Right renal pelvis (tissue), 4 donors: ENCODE measurements at places on chromosomes 2 and 18. TPM values are rescaled to one million over a fixed set of nuclear protein-coding genes. Genes with fewer than 3 reads are reported as not detected.
A peak's percentile ranks its signal among the peaks of the same experiment; 100 is the strongest.

DNA sequence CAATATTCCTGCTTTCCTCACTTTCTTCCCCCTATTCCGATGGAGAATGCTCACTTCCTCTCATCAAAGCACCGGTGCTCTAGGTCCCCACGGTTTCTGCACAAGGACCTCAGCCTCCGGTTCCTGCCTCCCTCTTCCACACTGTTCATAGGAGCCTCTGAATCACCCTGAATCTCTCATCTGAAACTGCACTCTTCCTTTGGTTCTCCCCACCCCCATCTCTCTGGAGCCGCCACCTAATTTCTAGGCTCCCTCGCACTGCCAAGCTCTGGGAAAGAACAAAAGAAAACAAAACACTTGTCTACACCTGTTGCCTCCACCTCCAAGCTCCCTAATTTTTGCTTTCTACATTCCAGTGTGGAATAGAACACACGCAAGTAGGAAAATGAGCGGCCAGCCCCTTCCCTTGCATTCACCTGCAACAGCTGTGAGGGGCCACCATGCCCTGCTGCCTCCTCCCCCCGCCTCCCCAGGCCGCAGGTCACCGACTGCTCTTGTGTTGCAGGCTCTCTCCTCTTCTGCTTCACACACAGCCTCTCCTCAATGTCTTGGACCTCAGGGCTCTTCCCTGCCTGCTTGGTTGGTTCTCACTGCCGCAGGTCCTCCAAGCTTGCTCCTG lies 9.6 kb downstream of the FBXO15 start:
- no peak for DNase-seq

The MATN3 gene
- 3.8 TPM for polyA plus RNA-seq

- DNase-seq = no peak
These were observed 72.0 kb downstream of the KCNG2 start for GRCh38 chr18:79869591-79870300.

The EFEMP1 gene
- polyA plus RNA-seq = 93.9 TPM

DNA sequence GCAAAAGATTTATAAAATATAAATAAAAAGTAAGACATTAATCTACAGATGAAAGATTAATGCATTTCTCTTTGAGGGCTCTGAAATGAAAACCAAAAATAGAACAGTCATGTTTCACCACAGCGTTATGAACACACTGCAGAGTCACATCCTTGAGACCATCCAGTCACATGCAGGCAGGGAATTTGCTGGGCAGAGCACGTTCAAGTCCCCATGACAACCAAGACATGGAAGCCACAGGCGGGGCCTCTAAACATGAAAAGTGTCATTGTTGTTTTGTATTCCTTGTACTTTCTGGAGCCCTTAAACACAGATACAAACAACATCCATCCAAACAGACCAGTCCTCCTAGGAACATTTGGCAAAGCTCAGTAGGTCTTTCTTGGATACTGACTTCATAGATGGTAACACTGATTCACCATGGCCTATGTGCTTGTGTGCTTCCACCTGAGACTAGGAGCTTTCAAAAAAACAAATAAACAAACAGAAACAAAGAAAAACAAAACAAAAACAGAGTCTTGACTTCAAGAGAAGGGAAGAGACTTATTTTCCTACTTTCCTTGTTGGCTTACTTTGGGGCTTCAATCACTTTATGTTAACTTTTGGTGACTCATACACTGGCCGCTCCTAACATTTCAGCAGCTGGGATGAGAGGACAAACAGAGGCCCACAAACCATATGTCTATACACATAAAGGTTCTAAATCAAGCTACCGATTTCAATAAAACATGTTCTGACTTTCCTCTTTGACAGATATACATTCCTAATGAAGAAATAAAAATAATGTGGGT lies 99.5 kb upstream of the CCDC85A start:
- no peak for DNase-seq

The KRTCAP3 gene
- 6.1 TPM for polyA plus RNA-seq

DNA sequence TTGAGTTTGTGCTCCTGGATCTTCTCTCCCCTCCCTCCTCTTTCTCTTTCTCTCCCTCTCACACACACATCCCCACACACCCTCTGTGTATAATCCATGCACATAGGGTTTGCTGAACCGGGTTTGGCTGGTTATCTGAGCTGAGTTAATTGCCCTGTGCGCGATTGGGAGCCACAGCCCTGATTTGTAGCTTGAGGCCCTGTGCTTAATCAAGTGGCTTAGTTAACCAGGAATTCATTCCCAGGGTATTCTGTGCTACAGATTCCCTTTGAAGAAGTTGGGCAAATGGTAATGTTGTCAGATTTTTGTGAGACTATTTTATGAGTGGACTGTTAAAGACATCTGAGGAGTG lies 6.2 kb downstream of the PARD3B start:
- DNase-seq = no peak

DNA sequence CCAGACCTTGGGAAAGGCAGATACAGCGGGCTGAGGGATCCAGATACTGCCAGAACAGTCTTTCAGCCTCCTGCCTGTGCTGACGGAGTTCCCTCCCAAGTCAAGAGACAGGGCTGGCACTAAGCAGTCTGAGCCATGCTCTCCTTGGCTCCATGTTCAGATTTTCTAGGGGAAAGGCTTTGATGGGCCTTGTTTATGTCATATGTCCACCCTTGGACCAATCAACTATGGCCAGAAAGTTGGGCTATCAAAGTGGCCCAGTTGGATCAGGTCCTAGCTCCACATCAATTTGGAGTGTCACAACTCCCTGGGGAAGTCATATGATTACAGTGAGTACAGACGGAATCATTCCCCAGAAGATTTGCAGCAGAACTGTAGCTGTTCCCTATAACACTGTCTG lies 152.0 kb downstream of the GREB1L start:
- DNase-seq = no peak

DNA sequence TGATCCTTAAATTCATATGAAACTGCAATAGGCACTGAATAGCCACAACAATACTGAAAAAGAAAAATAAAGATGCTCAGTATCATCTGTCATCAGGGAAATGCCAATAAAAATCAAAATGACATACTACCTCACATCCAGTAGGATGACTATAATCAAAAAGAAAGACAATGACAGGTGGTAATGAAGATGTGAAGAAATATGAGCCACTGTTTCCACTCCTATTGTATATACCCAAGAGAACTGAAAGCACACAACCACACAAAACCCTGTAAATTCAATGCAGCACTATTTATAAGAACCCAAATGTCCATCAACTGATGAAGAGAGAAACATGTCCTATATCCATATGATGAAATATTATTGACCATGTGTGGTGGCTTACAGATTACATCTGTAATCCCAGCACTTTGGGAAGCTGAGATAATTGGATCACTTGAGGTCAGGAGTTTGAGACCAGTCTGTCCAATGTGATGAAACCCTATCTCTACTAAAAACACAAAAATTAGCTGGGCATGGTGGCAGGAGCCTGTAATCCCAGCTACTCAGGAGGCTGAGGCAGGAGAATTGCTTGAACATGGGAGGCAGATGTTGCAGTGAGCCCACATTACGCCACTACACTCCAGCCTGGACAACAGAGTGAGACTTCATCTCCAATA lies 39.9 kb downstream of the MAP3K2 start:
- no peak for DNase-seq

The RNF138 gene
- 60.2 TPM for polyA plus RNA-seq

DNA sequence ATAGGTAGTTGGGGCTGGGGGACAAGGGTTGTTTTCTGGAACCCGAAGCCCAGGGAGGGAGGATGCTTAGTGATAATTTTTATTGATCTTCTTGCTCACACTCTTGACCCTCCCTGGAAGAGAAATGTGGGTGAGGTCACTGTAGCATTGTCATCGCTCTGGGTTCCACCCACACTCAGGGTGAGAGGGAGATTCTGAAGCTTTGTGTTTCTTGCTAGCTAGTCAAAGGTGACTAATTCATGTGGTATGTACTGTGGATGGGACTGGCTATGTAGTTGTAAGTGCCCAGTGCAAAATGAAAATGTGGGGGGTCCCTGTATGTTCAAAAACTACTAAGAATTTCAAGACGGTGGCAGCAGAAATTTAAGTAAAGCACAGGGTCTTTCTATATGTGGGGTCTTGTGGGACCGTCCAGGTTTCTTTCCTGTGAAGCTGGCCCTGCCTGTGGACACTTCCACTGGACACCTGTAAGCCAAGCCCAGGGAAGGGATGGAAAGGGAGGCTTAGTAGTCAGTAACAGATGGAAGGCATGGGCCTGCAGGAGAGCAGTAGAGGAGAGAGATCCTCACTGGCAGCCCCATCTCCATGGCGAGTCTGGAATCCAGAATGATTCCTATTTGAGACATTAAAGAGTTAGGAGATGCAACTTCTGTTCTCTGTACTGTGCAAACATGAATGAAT lies 35.0 kb downstream of the TSN start:
- no peak for DNase-seq

- no peak for DNase-seq
These were observed 241.7 kb upstream of the ID2 start for GRCh38 chr2:8440029-8440778.

DNA sequence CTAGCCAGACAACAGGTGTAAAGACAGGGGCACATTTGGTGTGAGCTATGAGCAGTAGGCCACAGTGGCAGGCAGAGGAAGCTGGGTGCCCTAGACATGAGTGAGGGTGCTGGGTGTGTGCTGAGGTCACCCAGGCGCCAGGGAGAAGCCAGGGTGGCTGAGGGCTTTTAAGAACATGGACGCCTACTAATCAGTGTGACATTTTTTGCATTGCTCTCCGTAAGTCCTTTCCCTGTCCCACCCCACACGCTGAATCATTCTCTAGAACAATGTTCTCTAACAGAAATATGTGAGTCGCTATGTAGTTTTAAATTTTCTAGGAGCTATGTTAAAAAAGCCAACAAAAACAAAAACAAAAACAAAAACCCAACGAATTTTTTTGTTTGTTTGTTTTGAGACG lies 204.5 kb upstream of the REV1 start:
- no peak for DNase-seq

The LRRFIP1 gene
- polyA plus RNA-seq = 84.0 TPM

DNA sequence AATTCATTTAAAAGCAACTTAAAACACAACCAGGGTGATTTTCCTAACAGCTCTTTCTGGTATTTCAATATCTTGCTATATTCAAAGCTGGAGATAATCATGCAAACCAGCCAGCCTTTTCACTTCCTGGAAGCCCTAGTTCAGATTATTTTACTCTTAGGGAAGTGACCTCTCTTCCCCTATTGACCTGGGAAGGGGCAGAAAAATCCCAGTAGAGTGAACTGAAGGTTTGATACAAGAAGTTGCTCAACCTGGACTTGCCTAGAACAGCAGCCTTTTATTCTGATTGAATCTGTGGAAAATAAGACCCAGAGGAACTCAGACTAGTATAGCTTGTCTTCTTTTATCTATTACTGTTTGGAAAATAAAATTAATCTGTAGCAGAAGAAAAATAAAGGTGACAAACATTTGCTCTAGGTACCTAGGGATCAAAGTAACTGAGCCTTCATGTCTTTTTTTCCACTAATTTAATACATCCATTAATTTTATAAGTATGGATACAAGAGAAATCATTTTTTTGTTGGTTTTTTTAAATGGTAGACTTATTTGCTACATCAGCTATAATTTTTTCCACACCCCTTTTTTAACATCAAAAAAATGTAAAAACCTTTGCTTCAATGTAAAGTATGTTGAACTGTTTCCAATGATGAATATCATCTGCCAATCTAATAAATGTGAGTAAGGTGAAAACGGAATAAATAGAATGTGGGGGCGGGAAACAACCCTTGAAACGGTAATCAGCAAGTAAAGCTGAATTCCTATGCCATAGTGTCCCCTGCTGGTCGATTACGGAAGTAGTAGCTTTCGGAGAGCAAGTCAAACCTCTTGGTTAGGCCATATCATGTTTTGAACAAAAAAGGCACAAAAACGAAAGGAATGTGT lies 629.9 kb downstream of the NRXN1 start:
- peak; percentile 53 for DNase-seq

- no peak for DNase-seq
These were observed 891.2 kb upstream of the POU3F3 start for GRCh38 chr2:103962670-103963069.

The OSR1 gene
- 4.7 TPM for polyA plus RNA-seq

GRCh38 chr2:47272905-47273758 lies 118.0 kb upstream of the STPG4 start:
- no peak for DNase-seq

DNA sequence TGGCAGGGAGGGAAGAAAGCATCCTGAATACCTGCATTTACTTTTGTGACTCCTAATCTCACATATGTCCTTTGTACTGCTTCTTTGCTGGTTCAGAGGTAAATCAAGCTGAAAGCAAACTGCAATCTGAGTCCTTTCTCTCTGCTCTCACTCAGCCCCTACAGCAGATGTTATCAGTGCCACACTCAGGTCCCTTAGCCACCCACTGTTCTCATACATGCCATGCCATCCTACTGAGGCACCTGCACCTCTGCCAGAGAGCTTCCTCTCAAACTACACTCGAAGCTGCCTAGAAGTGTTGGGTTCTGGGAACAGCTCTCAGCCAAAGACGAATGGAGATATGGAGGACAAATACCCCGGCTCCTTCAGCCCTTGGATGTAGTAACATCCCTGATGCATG lies 244.5 kb downstream of the TXNL1 start:
- no peak for DNase-seq

DNA sequence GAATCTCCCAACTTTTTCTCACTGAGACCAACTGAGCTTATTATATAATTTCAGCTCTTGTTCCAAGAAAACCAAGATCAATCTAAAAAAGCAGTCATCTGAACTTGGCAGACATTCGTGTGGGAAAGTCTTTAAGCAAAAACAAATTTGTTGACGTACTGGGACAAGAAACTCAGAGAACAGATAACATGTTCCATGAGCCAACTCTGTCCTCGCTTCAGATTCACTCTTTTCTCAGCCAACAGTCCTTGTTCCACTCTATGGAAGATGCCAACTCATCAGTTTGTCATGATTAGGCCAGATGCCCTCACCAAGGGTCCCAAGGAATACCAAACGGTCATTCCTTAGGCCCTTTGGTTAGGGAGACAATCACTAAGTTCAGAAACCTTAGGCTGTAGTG lies 224.2 kb upstream of the CTAGE1 start:
- no peak for DNase-seq

The GDF7 gene
- 3.8 TPM for polyA plus RNA-seq

The SATB2 gene
- polyA plus RNA-seq = 16.1 TPM

GRCh38 chr2:25326326-25327013 lies 15.3 kb downstream of the DNMT3A start:
- no peak for DNase-seq

- DNase-seq = no peak
These were observed 29.2 kb downstream of the MROH2A start for GRCh38 chr2:233807215-233807865.

- DNase-seq = no peak
These were observed 320.7 kb downstream of the CYP26B1 start for GRCh38 chr2:71826826-71827523.
